Progenitor cell of endocrine pancreas (in vitro differentiated cells): ENCODE measurements at places on chromosomes 4 and X. TPM values are rescaled to one million over a fixed set of nuclear protein-coding genes. Genes with fewer than 3 reads are reported as not detected.

Gene DIPK2B
- total RNA-seq = not detected in 2 replicates

Gene EGF
- total RNA-seq = 0.36 and 0.47 TPM in 2 replicates

DNA sequence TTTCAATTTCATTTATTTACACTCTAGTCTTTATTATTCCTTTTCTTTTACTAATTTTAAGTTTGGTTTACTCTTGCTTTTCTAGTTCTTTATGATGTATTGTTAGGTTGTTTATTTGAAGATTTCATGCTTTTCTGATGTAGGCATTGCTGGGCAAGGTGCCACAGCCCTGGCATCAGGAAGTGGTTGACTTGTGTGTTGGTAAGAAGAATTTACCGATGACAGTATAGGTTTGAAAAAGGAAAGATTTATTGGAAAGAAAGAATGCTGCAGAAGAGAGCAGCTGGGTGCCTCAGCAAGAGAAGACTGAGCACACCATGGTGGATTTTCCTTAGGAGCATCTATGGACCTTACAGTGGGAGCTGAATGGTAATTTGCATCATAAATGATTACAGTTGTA lies 153.2 kb downstream of the KLF8 start:
- DNase-seq = no peak

- DNase-seq = no peak
Measured at GRCh38 chrX:64150775-64151174, 54.7 kb downstream of the AMER1 start.

Gene POU3F4
- total RNA-seq = 0.53 and 0.67 TPM in 2 replicates

DNA sequence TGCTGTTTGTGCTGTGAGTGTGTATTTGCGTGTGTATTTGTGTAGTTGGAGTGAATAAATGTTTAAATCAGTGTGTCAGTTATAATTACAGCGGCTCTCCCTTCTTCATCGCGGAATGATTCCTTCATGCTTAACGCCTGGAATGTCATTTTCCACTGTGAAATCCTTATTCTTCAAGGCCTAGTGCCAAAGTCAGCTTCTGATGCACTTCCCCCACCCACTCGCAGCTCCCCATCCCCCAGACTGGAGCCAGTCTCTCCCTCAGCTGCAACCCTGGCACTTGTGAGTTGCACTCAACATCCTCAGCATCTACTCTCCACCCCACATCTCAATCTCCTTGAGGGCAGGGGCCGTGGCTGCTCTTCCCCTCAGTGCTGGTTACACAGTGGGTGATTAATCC lies 583.0 kb downstream of the BCOR start:
- no peak for DNase-seq

DNA sequence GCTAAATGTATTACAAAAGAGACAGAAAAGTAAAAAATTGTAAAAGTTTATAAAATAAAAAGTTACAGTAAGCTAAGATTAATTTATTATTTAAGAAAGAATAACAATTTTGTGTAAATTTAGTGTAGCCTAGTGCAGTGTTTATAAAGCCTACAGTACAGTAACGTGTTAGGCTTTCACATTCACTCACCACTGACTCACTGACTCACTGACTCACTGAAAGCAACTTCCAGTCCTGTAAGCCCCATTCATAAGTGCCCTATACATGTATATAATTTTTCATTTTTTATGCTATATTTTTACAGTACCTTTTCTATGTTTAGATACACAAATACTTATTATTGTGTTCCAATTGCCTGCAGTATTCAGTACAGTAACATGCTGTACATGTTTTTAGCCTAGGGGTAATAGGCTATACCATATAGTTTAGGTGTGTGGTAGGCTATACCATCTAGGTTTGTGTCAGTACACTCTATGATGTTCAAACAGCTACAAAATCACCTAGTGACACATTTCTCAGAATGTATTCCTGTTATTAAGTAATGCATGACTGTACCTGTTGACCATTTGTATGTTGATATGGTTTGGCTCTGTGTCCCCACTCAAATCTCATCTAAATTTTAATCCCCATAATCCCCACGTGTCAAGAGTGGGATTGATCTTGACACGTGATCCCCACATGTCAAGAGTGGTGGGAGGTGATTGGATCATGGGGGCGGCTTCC lies 57.9 kb downstream of the CFAP299 start:
- DNase-seq = no peak

DNA sequence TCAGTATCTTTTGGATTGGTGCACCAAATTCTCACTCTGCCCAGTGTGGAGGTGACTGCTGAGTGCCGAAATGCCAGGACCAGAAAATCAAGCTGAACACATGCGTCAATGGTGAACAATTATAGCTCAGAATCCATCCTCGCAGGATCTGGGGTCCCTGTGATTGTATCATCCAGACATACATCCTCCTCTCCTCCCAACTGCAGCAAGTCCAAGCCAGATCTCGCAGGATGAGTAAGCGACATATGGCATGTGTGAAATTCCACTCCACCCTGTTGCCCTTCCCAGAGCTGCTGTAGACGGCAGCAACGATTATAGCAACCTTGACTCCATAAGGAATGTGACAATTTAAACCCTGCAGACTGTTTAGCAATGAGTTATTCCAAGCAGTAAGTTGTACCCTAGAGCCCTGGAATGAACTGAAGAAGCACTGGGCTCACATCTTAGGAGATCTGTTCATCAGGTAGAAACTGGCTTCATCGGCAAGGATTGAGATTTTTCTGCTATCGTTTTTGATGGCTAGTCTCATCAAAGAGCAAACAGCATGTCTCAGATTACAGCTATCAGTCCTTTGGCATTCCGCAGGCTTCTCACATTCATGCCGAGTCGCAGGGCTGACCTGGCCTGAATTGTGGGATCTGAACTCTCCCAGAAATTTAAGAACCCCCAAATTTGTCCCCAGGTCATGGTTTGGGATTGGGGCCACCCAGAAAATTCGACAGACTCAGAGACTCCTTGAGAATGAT lies 35.5 kb upstream of the SORBS2 start:
- no peak for DNase-seq

DNA sequence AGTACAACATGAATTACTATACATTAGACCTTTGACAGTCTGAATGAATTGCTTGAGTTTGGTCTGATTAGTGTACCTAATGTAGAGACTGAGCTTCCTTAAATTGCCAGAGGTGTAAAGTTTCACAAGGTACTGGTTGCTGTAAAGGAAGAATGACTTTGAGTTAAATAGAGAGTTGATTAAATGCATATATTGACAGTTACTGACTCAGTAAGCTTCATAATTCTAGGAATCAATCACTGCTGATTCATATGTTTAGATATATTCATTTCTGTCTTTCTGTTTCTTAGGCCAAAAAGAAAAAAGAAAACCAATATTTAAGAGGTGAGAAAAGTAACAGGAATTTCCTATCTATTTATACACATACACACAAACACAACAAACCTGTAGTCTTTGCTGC lies 16.2 kb upstream of the ART3 start:
- DNase-seq = no peak

DNA sequence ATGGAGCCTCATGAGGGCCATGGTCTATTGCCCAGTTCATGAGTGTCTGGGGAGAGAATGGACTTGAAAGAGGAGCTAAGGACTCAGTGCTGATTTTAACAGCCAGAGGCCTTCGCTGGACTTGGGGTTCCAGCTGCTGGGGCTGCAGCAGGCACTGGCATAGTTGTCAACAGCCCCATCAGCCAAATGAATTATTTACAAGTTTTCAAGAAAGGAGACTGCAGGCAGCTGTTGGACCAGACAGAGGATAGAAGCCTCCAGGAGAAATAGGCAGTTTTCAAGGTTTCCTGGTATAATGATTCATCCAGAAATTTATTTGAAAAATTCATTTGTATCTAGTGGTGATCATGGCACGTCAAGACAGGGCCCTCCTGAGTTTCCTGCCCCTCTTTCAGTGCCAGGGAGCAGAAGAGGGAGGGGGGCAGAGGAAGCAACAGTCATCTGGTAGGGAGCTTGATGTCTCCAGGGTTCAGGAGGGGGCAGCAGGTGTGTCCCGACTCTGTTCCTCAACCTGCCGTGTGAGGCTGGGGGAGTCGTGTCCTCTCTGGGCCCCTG lies 63.1 kb upstream of the GPR78 start:
- no peak for DNase-seq

DNA sequence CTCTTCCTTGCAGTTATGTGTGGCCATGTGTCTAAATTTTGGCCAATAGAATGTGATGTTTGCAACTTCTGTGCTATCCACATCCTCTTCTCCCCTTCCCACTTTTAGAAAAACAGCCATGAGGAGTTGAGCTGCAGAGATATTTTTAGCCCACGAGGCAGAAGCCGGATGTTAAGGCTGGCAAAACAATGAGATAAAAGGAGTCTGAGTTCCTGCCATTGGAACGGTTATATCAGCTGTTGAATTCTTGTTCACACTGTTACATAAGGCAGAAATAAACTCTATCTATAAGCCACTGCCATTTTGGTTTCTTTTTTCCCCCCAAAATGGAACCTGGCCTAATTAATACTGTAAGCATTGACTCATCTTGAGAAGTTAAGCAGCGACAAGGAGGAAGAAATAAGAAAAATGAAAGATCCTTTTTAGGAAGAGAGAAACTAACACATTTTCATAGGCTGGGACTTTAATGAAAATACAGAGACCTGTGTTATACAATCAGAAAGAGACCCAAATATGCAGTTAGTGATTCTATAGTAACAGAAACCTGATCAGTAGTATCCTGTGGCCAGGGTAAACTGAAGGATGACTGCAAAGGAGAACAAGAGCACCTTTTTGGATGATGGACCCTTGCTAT lies 200.5 kb downstream of the INPP4B start:
- DNase-seq = no peak
